ENCODE measurements at places on chromosomes 5 and 9. TPM values are rescaled to one million over a fixed set of nuclear protein-coding genes. Genes with fewer than 3 reads are reported as not detected.

- no peak for DNase-seq
- H3K4me1 ChIP-seq, result no peaks in the 10 kb centered on the region
- no peak overlapping the region for H3K4me3 ChIP-seq
- no peak overlapping the region for H3K27ac ChIP-seq
- peaks cover 2% of the 10 kb centered on the region for H3K36me3 ChIP-seq
Measured at GRCh38 chr9:90860826-90861225, 59.2 kb downstream of the SYK start.

- H3K36me3 ChIP-seq, result no peaks in the 10 kb centered on the region
- H3K27ac ChIP-seq, result no peak overlapping the region
- no peaks in the 10 kb centered on the region for H3K27me3 ChIP-seq
Measured at GRCh38 chr5:158284242-158284641, 425.3 kb upstream of the CLINT1 start.

- H3K27ac ChIP-seq, result no peak overlapping the region
- no peak for DNase-seq
- no peaks in the 10 kb centered on the region for H3K27me3 ChIP-seq
- H3K36me3 ChIP-seq, result no peaks in the 10 kb centered on the region
- no peaks in the 10 kb centered on the region for H3K4me1 ChIP-seq
Measured at GRCh38 chr5:80503641-80504040, 15.7 kb downstream of the FAM151B start.

DNA sequence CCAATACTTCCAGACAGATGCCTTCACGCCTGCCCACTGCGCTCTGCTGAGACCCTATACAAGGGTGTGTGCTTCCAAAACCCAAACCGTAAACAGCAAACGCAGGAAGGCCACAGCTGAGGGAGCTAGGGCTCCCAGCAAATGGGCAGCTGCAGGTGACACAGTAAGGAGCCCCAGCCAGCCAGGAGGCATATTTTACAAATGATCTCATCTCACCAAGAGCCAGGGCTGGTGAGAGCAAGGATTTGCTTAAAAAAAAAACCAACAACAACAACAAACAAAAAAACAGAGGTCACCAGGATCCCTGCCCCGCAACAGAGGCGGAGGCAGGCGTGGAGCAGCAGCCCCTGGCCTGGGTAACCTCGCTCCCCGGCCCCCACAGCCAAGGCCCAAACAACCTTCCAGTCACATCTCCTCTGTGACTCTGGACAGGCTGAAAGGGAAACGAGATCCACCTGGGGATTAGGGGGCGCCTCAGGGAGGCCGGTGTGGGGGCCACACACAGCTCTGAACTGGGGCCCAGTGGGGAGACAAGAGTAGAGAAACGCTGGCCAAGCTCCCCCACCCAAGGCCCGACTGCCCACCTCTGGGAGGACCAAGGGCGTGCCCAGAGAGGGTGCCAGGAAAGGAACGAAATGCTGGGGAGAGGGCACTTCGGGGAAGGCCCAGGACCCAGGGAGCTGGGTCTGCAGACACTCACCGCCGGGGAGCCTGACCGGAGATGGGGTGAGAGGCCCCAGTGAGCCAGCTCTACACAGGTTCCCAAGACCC lies 3.3 kb downstream of the NACC2 start:
- peaks cover 3% of the 10 kb centered on the region for H3K36me3 ChIP-seq
- H3K4me1 ChIP-seq, result peaks cover 35% of the 10 kb centered on the region
- no peak for DNase-seq
- no peaks in the 10 kb centered on the region for H3K27me3 ChIP-seq
- no peak overlapping the region for H3K27ac ChIP-seq

Gene ADAMTS2
- polyA plus RNA-seq, result 2.0 TPM

DNA sequence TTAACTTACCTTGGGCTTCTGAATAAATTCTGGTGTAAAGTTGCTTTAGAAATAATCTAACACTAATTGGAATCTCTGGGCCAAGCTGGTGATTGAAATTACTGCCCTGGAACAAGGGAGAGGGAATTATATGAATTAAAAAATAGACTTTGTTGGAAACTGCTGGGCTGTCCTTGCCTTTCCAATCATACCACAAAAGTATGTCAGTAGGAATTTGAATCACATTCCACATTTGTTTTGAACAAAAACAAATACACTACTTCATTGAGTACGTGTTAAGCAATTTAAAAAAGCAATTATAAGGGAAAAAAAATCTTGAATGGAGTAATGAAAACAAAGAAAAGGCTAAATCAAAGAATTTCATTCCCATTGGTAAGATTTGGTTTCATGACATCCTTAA lies 102.5 kb upstream of the SREK1 start:
- no peak overlapping the region for H3K27ac ChIP-seq
- peaks cover 16% of the 10 kb centered on the region for H3K36me3 ChIP-seq
- no peak overlapping the region for H3K4me3 ChIP-seq
- no peaks in the 10 kb centered on the region for H3K27me3 ChIP-seq

Gene NOXA1
- 19.1 TPM for polyA plus RNA-seq

Gene MYO10
- 7.6 TPM for polyA plus RNA-seq

DNA sequence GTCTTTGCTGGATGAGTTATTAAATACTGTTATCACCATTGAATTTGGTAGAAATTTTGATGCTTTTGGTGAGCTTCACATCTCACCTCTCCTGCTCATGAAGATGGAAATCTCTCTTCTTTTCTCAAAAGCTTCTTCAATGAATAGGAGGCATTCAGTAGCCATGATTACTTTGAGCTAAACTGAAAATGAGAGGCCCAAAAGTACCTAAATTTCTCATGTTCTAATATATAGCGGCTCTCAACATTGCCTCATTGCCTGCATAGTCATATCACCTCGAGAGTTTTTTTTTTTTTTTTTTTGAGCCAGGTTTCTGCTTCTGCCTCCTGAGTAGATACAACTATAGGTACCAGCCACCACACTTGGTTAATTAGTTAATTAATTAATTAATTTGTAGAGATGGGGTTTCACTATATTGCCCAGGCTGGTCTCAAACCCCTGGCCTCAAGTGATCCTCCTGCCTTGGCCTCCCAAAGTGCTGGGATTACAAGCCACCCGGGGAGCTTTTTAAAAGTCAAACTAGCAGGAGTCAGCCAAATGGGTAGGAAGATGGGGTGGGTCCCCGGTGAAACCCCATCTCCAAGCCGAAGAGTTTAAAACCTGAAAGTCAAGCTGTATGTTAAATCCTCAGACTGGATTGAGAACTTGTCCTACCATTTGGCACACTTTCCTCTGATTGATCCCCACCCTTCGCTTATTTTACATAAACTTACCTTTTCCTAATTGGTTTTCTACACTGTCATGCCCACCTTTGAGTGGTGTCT lies 169.0 kb downstream of the DOCK2 start:
- H3K4me1 ChIP-seq, result no peaks in the 10 kb centered on the region
- no peak overlapping the region for H3K27ac ChIP-seq
- no peaks in the 10 kb centered on the region for H3K36me3 ChIP-seq
- H3K4me3 ChIP-seq, result no peak overlapping the region

- H3K4me3 ChIP-seq, result no peak overlapping the region
- H3K27ac ChIP-seq, result no peak overlapping the region
- H3K36me3 ChIP-seq, result no peaks in the 10 kb centered on the region
- H3K27me3 ChIP-seq, result no peaks in the 10 kb centered on the region
Measured at GRCh38 chr9:16530669-16531642, 339.5 kb downstream of the BNC2 start.

Gene CDH9
- 1.7 TPM for polyA plus RNA-seq

GRCh38 chr9:84371737-84372136 lies 31.2 kb upstream of the SLC28A3 start:
- no peaks in the 10 kb centered on the region for H3K4me1 ChIP-seq
- H3K27ac ChIP-seq, result no peak overlapping the region
- no peaks in the 10 kb centered on the region for H3K36me3 ChIP-seq
- no peaks in the 10 kb centered on the region for H3K27me3 ChIP-seq

- H3K27ac ChIP-seq, result no peak overlapping the region
- H3K4me3 ChIP-seq, result no peak overlapping the region
- DNase-seq, result peak; percentile 77
Measured at GRCh38 chr5:33445798-33446197, 5.0 kb downstream of the TARS1 start.

DNA sequence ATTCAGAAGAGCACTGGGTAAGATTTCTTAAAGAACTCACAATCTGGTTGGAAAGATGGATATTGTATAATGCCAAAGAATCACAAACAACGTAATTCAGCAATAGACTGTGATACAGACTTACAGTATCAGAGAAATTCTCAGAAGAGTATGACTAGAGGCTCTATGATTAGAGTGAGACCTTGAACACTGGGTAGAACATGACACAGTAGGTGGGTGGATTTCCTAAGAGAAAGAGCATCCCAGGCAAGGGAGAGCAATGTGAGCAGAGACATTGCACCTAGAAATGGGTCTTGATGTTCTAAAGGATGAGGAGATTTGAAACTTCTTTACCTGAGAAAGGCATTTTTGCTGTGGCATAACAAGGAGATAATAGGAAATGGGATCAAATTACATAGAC lies 27.3 kb upstream of the CAST start:
- no peaks in the 10 kb centered on the region for H3K4me1 ChIP-seq
- no peak overlapping the region for H3K4me3 ChIP-seq
- H3K36me3 ChIP-seq, result no peaks in the 10 kb centered on the region
- no peak for DNase-seq
- H3K27me3 ChIP-seq, result no peaks in the 10 kb centered on the region

DNA sequence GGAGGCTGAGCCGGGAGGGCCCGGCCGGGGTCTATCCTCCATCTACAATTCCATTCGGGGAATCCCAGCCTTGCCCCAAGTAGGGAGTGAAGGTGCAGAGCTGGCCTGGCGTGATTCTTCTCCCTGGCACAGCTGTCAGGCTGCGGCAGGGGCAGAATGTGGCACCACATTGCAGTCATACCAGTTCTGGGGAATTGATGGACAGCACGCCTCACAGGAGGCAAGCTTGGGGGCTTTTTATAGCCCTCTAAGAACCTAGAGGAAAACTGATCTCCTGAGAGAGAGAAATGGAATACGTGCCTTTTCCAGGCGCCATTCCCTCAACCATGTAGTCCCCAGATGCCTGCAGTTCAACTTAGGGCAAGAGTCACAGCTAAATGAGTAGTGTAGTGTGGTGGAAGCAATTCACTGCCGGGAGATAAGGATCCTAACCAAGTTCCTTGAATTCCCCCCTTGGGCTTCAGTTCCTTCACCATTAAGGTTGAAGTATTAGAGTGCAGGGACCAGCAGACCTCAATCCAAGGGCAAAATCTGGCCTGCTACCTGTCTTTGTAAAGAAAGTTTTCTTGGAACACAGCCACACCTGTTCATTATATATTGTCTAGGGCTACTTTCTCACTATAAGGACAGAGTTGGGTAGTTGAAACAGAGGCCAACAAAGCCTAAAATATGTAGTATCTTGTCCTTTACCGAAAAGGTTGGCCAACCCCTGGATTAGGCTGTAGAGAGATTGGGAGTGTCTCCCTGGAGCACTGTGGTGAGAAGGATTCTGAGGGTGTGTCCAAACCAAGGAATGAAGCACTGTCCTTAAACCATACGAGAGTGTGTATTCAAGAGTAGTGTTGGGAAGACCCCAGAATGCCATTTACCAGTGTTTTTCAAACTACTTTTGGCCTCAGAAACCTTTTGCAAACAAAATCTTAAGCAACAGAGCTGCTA lies 10.6 kb downstream of the AFAP1L1 start:
- H3K36me3 ChIP-seq, result no peaks in the 10 kb centered on the region
- DNase-seq, result peak; percentile 71

- DNase-seq, result no peak
- H3K36me3 ChIP-seq, result no peaks in the 10 kb centered on the region
- H3K4me1 ChIP-seq, result no peaks in the 10 kb centered on the region
Measured at GRCh38 chr9:28031521-28032267, 458.4 kb upstream of the C9orf72 start.

Gene PCDHGB4
- polyA plus RNA-seq, result 1.0 TPM

- H3K27me3 ChIP-seq, result no peaks in the 10 kb centered on the region
- peaks cover 5% of the 10 kb centered on the region for H3K4me1 ChIP-seq
- H3K27ac ChIP-seq, result no peak overlapping the region
- DNase-seq, result peak; percentile 43
Measured at GRCh38 chr5:102801371-102801770, 46.3 kb downstream of the PAM start.

Gene TMC1
- polyA plus RNA-seq, result 1.2 TPM

GRCh38 chr5:58240322-58240721 lies 219.6 kb downstream of the PLK2 start:
- no peaks in the 10 kb centered on the region for H3K36me3 ChIP-seq
- no peak for DNase-seq
- no peaks in the 10 kb centered on the region for H3K4me1 ChIP-seq
- no peak overlapping the region for H3K27ac ChIP-seq

GRCh38 chr5:117812861-117813260 lies 1175.5 kb downstream of the DTWD2 start:
- H3K36me3 ChIP-seq, result no peaks in the 10 kb centered on the region
- no peaks in the 10 kb centered on the region for H3K4me1 ChIP-seq
- DNase-seq, result no peak
- no peaks in the 10 kb centered on the region for H3K27me3 ChIP-seq
- H3K27ac ChIP-seq, result no peak overlapping the region

- H3K27me3 ChIP-seq, result no peaks in the 10 kb centered on the region
- H3K4me1 ChIP-seq, result peaks cover 17% of the 10 kb centered on the region
- DNase-seq, result no peak
- H3K36me3 ChIP-seq, result no peaks in the 10 kb centered on the region
- H3K27ac ChIP-seq, result no peak overlapping the region
Measured at GRCh38 chr5:5065472-5065871, 74.7 kb upstream of the ADAMTS16 start.

Gene UBE2QL1
- polyA plus RNA-seq, result 4.8 TPM

DNA sequence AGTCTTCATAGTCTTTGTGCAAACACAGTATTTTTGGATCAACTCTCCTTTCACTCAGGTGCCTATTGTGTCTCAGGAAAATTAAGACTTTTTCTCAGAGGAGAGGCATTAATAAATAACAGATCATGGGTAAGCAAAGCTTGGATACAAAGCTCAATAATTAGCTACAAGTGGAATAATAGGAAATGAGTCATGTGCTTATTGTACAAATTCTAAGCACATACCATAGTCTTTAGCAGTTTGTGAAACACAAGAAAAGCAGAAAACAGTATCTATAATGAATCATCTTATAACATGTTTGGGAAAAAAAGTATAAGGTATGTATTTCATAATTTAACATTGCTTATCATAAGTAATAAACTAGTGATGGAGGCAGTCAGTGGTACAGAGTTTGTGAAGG lies 477.0 kb downstream of the CDH10 start:
- no peak for DNase-seq
- H3K4me1 ChIP-seq, result no peaks in the 10 kb centered on the region
- H3K36me3 ChIP-seq, result no peaks in the 10 kb centered on the region
- no peaks in the 10 kb centered on the region for H3K27me3 ChIP-seq
- no peak overlapping the region for H3K4me3 ChIP-seq

GRCh38 chr5:91957666-91958065 lies 574.5 kb upstream of the ARRDC3 start:
- H3K27ac ChIP-seq, result no peak overlapping the region
- H3K36me3 ChIP-seq, result no peaks in the 10 kb centered on the region
- H3K27me3 ChIP-seq, result no peaks in the 10 kb centered on the region

- no peaks in the 10 kb centered on the region for H3K27me3 ChIP-seq
- H3K36me3 ChIP-seq, result peaks cover under 1% of the 10 kb centered on the region
- H3K4me1 ChIP-seq, result peaks cover 11% of the 10 kb centered on the region
Measured at GRCh38 chr9:35757226-35757891, 3.3 kb upstream of the MSMP start.

Gene GFM2
- 28.0 TPM for polyA plus RNA-seq

Gene SLC36A2
- polyA plus RNA-seq, result 46.2 TPM

Gene SAPCD2
- 1.7 TPM for polyA plus RNA-seq
